Stimulated activated CD8-positive, alpha-beta memory T cell treated with anti-CD3 and anti-CD28 coated beads, Interleukin-4, amount 100 ng/mL, for 4 hours (primary cell): ENCODE measurements at places on chromosomes 2 and 18.

GRCh38 chr2:129723277-129724020, 256.0 kb upstream of the RAB6C start:
- no peak for DNase-seq

GRCh38 chr2:102103992-102104871, 38.3 kb upstream of the IL1R1 start:
- DNase-seq = no peak

DNA sequence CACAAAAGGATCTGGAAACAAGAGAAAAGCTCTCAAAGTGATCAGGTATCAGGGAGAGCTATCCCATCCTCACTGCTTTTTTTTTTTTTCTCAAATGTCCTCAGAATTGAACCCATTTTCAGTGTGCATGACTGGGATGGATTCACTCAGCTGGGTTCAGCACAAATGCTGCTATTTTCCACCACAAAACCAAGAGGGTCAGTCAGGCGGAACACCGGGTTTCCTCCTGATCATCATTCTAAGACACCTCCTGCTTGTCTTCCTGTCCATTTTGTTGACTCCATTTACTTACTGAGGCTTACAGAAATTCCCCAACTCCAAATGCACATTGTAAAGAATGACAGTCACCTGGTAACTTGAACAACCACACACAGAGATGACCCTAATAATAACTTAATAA, 39.9 kb downstream of the CYRIA start:
- DNase-seq = no peak

DNA sequence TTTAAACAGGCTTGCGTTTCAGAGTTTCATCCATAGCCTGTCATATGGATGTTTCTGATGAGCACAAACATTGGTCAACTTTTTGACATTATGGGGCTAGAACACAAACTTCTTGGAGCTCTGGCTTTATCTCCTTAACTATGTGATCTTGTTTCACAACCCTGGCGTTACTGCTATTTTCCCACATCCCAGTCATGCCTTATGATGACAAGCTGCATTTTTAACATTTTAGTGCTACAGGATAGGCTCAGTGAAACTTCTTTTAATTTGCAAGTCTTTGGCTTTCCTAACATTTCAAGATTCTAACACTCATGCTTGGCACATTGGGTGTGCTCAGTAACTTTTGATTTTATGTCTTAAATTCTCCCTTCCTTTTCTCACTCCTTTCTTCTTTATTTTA, 21.0 kb upstream of the PDE1A start:
- no peak for DNase-seq
